NCI-H187 treated with DMSO at 0.1 percent for 48 hours (cell line): ENCODE measurements at places on chromosomes 6 and 20.
A peak's percentile ranks its signal among the peaks of the same experiment; 100 is the strongest.

- no peak for DNase-seq
Measured at GRCh38 chr6:137787016-137787415, 80.0 kb upstream of the TNFAIP3 start.

DNA sequence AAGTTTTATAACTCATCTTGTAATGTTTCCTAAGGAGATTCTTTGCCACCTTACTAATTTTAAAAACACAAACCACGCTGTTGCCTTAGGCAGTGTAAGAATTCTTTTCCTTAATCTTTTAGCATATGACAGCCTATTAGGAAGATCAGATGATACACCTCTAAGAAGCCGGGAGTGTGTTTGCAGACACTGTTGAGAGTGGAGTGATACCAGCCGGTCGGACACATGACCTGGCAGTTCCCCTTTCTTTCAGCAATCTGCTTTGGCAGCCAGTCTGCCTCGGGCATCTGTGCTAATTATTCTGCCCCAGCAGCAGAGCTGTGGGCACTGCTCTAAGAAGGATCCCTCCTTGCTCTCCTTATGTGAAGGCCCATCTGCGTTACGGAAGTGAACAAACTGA lies 50.9 kb downstream of the PLCB4 start:
- no peak for DNase-seq

- DNase-seq: no peak
Measured at GRCh38 chr6:66735106-66735890, 1028.3 kb upstream of the EYS start.

DNA sequence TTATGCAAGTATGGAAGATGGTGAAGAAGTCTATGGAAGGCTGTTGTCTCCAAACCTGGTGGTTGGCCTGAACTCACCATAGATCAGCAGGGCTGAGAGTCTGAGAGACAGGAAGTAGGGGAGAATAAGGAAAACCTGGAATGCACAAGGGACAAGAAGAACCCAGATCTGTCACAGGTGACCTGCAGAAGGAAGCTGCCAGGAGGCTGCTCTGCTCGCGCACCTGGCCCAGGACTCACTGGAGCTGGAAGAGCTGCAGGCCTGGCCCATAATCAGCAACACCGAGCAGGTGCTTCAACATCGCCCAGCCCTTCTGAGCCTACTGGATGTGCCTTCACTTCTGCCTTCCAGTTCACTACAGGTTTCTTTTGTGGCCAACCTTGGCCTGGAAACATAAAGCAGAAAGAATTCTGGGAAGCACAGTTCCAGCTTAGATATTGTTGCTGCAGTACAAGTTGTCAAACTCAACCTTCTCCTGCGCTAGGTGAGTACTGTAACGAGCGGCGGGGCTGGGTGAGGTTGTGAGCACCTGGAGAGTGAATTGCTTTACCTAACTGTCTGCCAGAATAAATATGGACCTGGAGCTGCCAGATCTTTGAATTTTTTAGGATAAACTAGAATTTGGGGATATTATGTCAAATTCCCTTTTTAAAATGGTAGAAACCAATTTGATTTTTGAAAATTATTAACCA lies 82.4 kb downstream of the CDH26 start:
- no peak for DNase-seq

DNA sequence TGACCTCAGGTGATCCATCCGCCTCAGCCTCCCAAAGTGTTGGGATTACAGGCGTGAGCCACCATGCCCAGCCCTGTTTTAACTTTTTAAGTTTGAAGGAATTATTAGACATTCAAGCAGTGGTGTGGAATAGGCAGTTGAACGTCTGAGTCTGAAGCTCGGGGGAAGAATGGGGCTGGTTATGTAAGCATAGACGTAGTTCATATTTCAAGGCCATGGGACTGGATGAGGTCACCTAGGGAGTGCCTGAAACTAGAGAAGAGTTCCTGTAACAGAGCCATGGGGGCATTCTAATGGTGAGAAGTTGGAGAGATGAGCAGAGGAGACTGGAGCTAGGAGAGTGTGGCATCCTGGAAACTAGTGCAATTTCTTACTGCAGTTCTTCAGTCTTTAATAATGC lies 6.4 kb downstream of the CDKAL1 start:
- DNase-seq: no peak

GRCh38 chr6:29816030-29816429 lies 11.6 kb upstream of the HLA-G start:
- DNase-seq: no peak

DNA sequence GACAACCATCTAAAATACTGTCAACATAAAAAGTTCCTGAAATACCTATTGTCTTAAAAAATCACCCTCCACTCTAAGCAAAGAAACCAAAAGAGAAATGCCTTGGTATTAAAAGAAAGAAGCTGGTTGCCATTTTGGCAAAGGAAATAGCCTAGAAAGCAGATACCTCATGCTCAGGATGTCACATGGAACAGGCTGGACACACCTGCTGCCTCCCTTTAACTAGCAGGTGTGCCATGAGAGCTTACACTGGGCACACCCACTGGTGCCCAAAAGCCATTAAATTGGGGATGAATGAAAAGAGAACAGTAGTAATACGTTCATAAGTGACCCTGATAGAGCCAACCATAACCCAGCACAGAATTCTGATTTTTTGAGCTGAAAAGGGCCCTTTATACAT lies 1.5 kb downstream of the SLC23A2 start:
- DNase-seq: peak; percentile 54

DNA sequence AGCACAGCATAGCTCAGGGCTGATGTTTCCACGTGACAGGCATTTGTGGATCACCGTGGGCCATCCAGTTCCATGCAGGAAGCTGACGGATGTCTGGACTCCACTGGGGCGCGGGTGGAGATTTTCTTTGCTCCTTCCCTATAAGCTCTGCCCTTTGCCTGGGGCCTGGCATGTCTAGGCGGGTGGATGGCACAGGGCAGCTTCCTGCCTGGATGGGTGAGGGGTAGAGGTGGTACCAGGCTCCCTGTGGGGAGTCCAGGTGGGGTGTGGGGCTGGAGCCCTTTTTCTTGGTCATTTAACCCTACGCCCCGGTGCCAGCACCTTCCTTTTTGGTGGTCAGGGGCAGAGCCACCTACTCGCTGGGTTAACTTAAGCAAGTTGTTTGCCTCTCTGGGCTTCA lies 10.4 kb downstream of the FAM110A start:
- no peak for DNase-seq

GRCh38 chr20:24795436-24795835 lies 153.6 kb upstream of the CST7 start:
- no peak for DNase-seq

DNA sequence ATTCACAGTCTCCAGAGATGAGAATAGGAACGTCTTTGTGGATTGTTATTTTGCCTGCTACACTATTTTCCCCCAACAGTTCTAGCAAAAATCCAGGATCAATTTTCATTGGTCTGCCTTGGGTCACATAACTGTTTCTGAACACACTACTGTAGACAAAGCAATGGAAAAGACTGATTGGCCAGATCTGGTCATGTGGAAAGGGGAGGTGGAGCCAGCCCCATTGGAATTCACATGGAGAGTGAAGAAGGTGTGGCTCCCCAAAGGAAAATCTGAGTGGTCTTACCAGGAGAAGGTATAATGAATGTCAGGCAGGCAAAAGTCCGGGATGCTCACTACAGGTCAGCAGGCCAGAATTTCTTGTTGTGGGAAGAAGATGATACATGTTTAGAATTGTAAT lies 9.5 kb upstream of the TP53RK start:
- no peak for DNase-seq

- DNase-seq: no peak
Measured at GRCh38 chr6:112469306-112469705, 122.2 kb downstream of the RFPL4B start.
